ENCODE measurements at places on chromosomes 4 and X. TPM values are rescaled to one million over a fixed set of nuclear protein-coding genes. Genes with fewer than 3 reads are reported as not detected.

Gene CCDC158
- not detected for total RNA-seq

- no peaks in the 10 kb centered on the region for H3K36me3 ChIP-seq
- H3K27me3 ChIP-seq: no peaks in the 10 kb centered on the region
- no peak overlapping the region for H3K4me3 ChIP-seq
- H3K4me1 ChIP-seq: no peaks in the 10 kb centered on the region
- DNase-seq: no peak
Observed at GRCh38 chrX:145213504-145213903, 33.8 kb upstream of the SPANXN1 start.

GRCh38 chrX:131837325-131837724, 185.8 kb upstream of the STK26 start:
- H3K27me3 ChIP-seq: no peaks in the 10 kb centered on the region
- no peak for DNase-seq
- H3K4me3 ChIP-seq: no peak overlapping the region
- peaks cover 7% of the 10 kb centered on the region for H3K4me1 ChIP-seq

GRCh38 chr4:121693886-121694285, 2.9 kb downstream of the ANXA5 start:
- no peaks in the 10 kb centered on the region for H3K27me3 ChIP-seq
- H3K27ac ChIP-seq: no peak overlapping the region
- peaks cover 72% of the 10 kb centered on the region for H3K4me1 ChIP-seq
- peaks cover 22% of the 10 kb centered on the region for H3K36me3 ChIP-seq
- DNase-seq: no peak

GRCh38 chr4:69649629-69650028, 3.4 kb downstream of the UGT2A1 start:
- no peak overlapping the region for H3K27ac ChIP-seq
- no peak overlapping the region for H3K4me3 ChIP-seq
- H3K36me3 ChIP-seq: no peaks in the 10 kb centered on the region
- no peaks in the 10 kb centered on the region for H3K27me3 ChIP-seq
- no peak for DNase-seq

- H3K36me3 ChIP-seq: no peaks in the 10 kb centered on the region
- H3K27ac ChIP-seq: no peak overlapping the region
- DNase-seq: no peak
- H3K4me1 ChIP-seq: no peaks in the 10 kb centered on the region
- H3K27me3 ChIP-seq: no peaks in the 10 kb centered on the region
Observed at GRCh38 chr4:183332447-183332846, 10.2 kb upstream of the CLDN24 start.

DNA sequence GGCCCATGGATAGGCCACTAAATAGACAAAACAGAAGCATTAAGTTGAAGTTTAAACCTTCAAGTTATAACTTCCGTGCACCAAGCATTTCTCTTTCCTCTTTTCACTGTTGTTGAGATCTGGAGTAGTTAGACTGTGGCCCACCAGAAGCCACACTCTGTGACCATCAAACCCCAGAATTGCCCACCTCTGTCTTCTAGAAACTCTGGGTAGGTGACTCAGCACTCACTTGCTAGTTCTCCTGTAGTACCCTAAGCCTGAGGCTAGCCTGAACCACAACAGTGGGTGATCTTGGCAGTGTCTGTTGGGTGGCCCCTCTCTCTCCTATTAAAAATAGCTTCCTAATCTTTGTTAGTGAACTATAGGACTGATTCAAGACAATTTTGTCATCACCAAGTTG, 24.6 kb upstream of the CD40LG start:
- no peak overlapping the region for H3K27ac ChIP-seq
- no peak overlapping the region for H3K4me3 ChIP-seq
- no peaks in the 10 kb centered on the region for H3K27me3 ChIP-seq
- DNase-seq: no peak

GRCh38 chrX:68896581-68896980, 67.8 kb downstream of the EFNB1 start:
- H3K27me3 ChIP-seq: no peaks in the 10 kb centered on the region
- peaks cover 7% of the 10 kb centered on the region for H3K4me1 ChIP-seq
- no peak overlapping the region for H3K4me3 ChIP-seq
- no peak overlapping the region for H3K27ac ChIP-seq
- no peaks in the 10 kb centered on the region for H3K36me3 ChIP-seq
- no peak for DNase-seq

DNA sequence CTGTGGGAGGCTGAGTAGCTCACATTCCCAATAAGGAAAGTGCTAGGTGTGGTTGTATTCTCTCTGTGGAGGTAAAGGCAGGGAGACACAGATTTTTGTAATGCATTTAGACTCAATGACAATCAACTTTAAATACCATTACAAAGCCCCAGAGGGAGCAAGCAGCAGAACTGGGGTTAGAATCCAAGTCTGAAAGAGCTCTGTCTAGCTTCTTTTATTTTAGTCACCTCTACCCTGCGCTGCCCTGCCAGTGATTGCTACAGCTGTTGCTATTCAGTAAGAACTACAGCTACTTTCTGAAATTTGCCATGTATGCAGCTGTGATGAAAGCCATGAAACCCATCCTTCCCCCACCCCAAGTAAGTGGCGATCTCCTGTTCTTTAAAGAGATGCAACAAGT, 22.5 kb downstream of the SLC39A8 start:
- no peaks in the 10 kb centered on the region for H3K27me3 ChIP-seq
- H3K4me3 ChIP-seq: no peak overlapping the region
- DNase-seq: no peak

DNA sequence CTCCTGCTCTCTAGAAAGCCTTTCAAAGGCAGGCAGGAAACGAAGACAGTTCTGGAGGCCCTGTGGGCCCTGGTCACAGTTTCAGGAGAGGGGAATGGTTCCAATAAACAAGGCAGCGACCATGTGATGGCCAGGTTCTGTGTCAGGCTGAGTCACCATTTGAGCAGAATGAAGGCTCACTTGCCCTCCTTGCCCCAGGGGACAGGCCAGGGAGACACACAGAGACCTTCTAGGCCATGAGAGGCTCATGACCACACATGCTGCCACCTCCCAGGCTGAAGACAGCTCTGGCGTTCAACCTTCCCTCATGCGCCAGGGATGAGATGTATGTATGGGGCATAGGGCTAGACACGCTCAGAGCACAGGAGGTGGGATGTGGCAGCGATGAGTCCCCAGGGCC, 22.9 kb upstream of the TRIM2 start:
- no peak overlapping the region for H3K4me3 ChIP-seq
- H3K27ac ChIP-seq: no peak overlapping the region
- no peaks in the 10 kb centered on the region for H3K36me3 ChIP-seq

DNA sequence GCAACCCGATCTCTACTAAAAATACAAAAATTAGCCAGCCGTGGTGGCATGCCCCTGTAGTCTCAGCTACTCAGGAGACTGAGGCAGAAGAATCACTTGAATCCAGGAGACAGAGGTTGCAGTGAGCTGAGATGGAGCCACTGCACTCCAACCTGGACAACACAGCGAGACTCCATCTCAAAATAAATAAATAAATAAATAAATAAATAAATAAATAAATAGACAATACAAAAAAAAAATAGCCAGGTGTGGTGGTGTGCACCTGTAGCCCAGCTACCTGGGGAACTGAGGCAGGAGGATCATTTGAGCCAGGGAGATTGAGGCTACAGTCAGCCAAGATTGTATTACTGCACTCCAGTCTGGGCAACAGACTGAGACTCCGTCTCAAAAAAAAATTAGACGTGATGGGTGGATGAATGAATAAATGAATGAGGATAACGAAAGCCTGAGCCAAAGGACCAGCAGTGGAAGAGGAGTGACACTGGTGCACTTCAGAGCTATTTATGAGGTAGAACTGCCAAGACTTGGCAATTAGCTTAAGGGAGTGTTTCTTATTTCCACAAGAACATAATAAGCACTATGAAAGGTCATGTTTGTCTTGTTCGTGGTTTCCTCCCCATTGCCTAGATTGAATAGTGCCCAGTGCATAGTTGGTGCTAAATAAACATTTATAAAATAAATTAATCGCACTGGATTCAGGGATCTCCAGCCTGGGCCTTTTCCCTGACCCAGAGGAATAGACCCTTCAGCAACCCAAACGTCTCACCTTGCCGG, 232.2 kb downstream of the IDS start:
- no peaks in the 10 kb centered on the region for H3K36me3 ChIP-seq
- no peak overlapping the region for H3K27ac ChIP-seq
- DNase-seq: no peak
- H3K27me3 ChIP-seq: no peaks in the 10 kb centered on the region

Gene ANOS1
- total RNA-seq: 0.22 TPM

Gene CTAG2
- not detected for total RNA-seq

Gene DHRSX
- 13.2 TPM for total RNA-seq

GRCh38 chr4:6926081-6926480, 16.5 kb downstream of the TBC1D14 start:
- DNase-seq: no peak
- no peaks in the 10 kb centered on the region for H3K4me1 ChIP-seq
- no peak overlapping the region for H3K4me3 ChIP-seq
- H3K27ac ChIP-seq: no peak overlapping the region
- H3K36me3 ChIP-seq: no peaks in the 10 kb centered on the region
- H3K27me3 ChIP-seq: no peaks in the 10 kb centered on the region

DNA sequence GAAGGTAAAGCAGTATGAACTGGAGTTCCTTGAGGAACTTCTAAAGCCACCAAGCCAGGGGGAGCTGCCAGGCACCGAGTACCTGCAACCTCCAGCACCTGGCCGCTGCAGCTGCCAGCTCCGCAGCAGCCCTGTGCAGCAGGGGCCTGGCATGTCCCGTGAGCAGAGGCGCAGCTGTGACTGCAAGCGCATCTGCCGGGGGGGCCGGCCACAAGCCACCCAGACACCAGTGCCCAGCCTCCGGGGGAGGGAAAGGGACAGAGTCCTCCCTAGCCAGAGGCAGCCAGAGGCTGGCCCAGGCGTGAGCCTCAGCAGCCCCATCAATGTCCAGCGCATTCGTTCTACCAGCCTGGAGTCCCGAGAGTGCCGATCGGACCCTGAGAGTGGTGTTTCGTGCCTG, 26.6 kb upstream of the PRPS1 start:
- H3K27ac ChIP-seq: no peak overlapping the region
- no peaks in the 10 kb centered on the region for H3K27me3 ChIP-seq
- no peak overlapping the region for H3K4me3 ChIP-seq
- H3K4me1 ChIP-seq: peaks cover 11% of the 10 kb centered on the region
- DNase-seq: no peak
- no peaks in the 10 kb centered on the region for H3K36me3 ChIP-seq

- H3K4me3 ChIP-seq: peak overlapping the region; percentile 79
- peaks cover 22% of the 10 kb centered on the region for H3K4me1 ChIP-seq
- no peaks in the 10 kb centered on the region for H3K27me3 ChIP-seq
- H3K36me3 ChIP-seq: no peaks in the 10 kb centered on the region
- H3K27ac ChIP-seq: peak overlapping the region; percentile 95
Observed at GRCh38 chrX:123964156-123964834, 2.8 kb downstream of the STAG2 start.

Gene TEX13D
- total RNA-seq: not detected

DNA sequence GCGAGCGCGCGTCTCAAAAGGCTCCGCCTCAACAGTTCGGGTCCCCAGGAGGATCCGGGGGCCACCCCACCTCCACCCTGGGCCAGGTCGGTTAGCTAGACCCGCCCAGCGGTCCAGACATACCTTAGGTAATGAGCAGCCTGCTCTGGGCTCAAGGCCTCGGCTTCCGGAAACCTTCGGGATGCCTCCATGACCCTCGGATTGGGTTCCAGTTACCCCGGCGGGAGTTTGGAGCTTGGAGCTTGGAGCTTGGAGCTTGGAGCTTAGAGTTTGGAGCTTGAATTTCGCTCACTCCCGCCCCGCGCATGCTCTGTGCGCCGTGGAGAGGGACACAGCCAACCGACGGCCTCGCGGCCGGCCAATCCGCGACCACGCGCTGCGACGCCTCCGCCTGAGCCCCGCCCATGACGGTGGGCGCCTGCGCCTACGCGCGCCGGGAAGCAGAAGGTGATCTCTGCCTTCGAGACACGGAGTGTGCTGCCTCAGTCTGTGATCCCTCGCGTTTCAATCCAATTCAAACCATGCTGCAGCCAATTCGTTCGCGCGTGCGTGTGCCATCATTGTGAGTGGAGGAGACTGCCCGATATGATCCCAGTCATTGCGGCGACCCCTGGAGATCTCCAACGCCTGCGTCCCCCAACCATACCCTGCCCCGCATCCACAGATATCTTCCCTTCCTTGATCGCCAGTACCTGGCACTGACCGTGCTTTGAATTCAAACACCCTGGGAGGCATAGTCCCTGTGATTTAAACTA, at the start of gene ERCC6L:
Gene ERCC6L, minus strand, starts transcription at position 307 of the 755 bp plus-strand sequence. Its CDS starts 116 bp downstream, at position 191.
- no peaks in the 10 kb centered on the region for H3K27me3 ChIP-seq
- H3K4me3 ChIP-seq: peak within 1 kb of the TSS; percentile 73
- DNase-seq: peak; percentile 88
- no peak within 1 kb of the TSS for H3K27ac ChIP-seq
- H3K4me1 ChIP-seq: 0 out of 2 replicates have a peak, but pooled peaks cover 7% of the 10 kb centered on the region

- H3K27me3 ChIP-seq: no peaks in the 10 kb centered on the region
- H3K4me1 ChIP-seq: no peaks in the 10 kb centered on the region
- H3K4me3 ChIP-seq: no peak overlapping the region
Observed at GRCh38 chr4:19134685-19135084, 1113.1 kb upstream of the LCORL start.

GRCh38 chrX:116972362-116972761, 509.6 kb upstream of the CT83 start:
- H3K4me1 ChIP-seq: no peaks in the 10 kb centered on the region
- no peak for DNase-seq
- no peak overlapping the region for H3K27ac ChIP-seq
- no peaks in the 10 kb centered on the region for H3K36me3 ChIP-seq

GRCh38 chr4:170420255-170420693, 330.5 kb upstream of the AADAT start:
- H3K27ac ChIP-seq: no peak overlapping the region
- no peaks in the 10 kb centered on the region for H3K4me1 ChIP-seq
- DNase-seq: no peak
- no peaks in the 10 kb centered on the region for H3K27me3 ChIP-seq

Gene CSAG3
- 41.6 TPM for total RNA-seq

Gene TKTL1
- not detected for total RNA-seq

Gene SLC26A1
- 1.3 TPM for total RNA-seq

DNA sequence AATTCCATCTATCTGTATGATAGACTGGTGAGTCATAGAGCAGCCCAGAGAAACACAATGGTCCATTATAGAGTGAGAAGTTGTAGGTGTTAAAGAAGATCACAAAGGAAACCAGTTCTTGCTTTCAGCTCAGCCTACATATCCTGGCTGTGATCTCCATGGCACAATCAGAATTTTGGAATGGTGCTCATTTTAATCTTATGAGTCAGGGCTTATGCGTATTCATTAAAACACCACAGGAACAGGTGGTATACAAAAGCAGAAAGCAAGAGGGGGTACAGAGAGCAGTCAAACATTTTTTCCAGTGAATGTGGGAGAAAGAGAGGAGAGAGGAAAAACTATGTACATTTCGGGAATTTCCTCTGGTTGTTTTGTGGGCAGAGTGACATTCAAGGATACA, 126.9 kb downstream of the MFAP3L start:
- H3K4me1 ChIP-seq: no peaks in the 10 kb centered on the region
- no peaks in the 10 kb centered on the region for H3K36me3 ChIP-seq
- DNase-seq: peak; percentile 57
- H3K27ac ChIP-seq: no peak overlapping the region
- H3K4me3 ChIP-seq: no peak overlapping the region

- H3K4me3 ChIP-seq: no peak overlapping the region
- no peaks in the 10 kb centered on the region for H3K36me3 ChIP-seq
- no peak for DNase-seq
- H3K4me1 ChIP-seq: no peaks in the 10 kb centered on the region
- no peak overlapping the region for H3K27ac ChIP-seq
Observed at GRCh38 chr4:6198278-6198677, 2.1 kb downstream of the JAKMIP1 start.

- no peak overlapping the region for H3K27ac ChIP-seq
- 0 out of 2 replicates have a peak, but pooled peaks cover 3% of the 10 kb centered on the region for H3K36me3 ChIP-seq
- H3K4me1 ChIP-seq: peaks cover 16% of the 10 kb centered on the region
- no peak for DNase-seq
- H3K4me3 ChIP-seq: no peak overlapping the region
Observed at GRCh38 chr4:87087420-87087819, 133.0 kb downstream of the KLHL8 start.

Gene CYLC1
- total RNA-seq: not detected

All from PC-9 (cell line).